ENCODE measurements at places on chromosomes 3 and 15.
A peak's percentile ranks its signal among the peaks of the same experiment; 100 is the strongest.

DNA sequence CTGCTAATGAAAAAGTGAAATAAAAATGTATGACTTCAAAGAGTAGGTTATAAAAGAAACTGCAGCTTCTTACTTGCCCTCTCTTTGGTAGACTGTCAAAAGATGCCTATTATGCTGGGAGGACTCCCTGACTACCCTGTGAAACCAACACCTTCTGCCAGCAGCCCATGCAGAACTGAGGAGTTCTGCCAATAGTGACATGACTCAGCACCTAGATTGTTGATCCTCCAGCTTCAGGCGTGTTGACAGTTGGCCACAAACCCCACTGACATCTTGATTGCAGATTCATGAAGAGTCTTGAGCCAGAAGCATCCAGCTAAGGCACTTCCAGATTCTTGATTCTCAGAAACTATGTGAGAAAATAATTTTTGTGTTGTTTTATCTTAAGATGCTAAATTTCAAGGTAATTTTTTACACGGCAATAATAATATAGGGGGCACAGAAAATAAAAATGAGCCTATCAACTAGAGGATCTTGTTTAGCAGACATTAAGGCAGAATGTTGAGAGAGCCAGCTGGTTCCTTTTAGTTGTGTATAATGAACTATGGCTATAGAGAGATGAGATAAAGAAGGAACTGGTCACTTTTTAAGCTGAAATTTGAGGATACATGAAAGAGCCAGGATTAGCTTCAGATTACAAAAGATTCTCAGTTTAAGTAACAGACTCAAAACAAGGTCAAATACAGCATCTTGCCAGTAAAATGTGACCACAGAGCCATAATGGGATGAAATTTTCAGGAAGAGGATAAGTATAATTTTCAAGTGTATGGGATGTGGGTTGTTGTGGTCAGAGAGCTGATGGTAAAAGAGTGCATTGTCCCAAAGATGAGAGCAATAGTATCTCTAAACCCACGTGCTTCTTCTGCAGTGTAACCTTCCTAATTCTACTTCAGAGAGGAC lies 588.7 kb upstream of the CBLB start:
- no peak for DNase-seq

DNA sequence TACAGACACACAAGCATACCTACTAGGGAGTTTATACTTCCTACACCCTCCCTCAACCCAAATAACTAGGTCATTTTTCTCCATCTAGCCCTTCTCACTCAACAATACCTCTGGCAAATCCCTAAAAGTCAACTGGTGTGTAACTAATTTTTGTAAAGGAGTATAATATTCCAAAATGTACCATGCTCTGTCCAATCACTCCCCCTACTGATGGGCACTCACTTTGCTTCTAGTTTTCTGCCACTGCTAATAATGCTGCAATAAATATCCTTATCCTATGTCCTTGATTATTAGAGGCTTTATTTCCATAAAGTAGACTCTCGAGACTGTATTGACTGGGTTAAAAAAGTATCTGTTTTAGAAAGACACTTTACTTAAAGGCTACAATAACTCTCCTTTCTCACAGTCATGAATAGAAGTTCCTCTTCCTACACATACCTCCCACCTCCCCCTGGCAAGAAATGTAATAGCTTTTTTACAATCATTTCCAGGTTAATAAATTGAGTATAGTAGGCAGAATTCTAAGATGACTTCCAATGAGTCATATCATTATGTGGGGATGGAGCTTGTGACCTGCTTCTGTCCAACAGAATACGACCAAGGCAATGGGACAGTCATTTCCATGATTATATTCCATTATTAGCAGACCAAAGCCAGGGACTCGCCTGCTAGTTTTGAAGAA lies 30.0 kb downstream of the SHQ1 start:
- DNase-seq: no peak

DNA sequence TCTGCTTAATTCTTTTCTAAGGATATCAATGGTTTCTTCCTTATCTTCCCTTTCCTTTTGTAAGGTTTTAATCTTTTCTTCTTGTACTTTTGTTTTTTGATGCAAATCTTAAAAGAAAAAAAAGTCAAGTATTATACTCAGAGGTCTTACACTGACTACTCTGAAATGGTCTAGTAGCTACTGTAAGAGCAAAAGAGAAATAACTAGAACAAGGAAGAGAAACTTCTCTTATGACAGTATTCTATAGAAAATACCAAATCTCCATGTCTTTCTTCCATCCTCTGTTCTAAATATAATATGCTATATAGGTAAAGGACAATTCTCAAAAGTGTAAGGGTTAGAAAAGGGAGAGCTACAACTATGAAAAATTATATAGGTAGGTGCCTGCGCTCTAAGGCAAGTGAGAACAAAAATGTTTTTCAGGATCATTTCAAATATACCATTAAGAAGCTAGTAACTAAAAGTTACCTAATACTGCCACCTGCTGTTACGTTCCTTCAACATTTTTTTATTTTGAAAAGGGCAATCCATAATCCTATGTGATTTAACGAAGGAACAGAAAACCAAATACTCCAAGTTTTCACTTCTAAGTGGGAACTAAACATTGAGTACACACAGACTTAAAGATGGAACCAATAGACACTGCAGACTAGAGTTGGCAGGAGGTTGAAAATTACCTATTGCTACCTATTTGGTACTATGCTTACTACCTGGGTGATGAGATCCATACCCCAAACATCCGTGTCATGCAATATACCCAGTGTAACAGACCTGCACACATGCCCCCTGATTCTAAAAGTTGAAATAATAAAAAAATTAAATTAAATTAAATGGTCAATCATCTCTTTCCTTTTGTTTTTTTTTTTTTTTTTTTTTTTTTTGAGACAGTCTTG lies 36.7 kb downstream of the CIP2A start:
- peak; percentile 37 for DNase-seq

GRCh38 chr3:103494512-103494911 lies 1059.7 kb downstream of the ZPLD1 start:
- no peak for DNase-seq

GRCh38 chr3:13044496-13045240 lies 28.6 kb downstream of the IQSEC1 start:
- DNase-seq: no peak

DNA sequence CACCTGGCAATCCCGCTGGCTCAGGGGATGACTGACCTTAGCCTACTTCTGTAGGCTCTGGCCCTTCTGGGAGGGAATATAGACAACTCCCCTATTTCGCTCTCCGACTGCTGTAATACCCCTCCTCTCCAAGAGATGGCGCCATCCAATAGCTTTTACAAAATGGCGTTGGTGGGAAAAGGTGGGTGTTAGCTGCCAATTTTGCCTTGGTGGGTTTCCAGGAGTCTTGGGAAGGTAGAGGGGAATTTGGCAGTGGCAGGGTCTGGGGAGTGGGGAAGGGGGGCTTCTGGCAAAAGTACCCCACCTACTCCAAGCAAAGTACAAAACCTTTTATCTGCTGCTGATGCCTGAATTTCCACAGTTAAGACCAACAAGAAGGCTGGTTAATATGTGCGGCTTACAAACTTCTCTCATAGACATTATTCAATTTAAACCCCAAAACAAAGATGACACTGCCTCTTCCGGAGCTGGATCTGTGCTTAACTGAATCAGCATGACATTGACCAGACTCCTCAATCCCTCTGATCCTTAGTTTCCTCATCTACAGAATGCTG lies 62.1 kb downstream of the RASGRF1 start:
- DNase-seq: no peak

DNA sequence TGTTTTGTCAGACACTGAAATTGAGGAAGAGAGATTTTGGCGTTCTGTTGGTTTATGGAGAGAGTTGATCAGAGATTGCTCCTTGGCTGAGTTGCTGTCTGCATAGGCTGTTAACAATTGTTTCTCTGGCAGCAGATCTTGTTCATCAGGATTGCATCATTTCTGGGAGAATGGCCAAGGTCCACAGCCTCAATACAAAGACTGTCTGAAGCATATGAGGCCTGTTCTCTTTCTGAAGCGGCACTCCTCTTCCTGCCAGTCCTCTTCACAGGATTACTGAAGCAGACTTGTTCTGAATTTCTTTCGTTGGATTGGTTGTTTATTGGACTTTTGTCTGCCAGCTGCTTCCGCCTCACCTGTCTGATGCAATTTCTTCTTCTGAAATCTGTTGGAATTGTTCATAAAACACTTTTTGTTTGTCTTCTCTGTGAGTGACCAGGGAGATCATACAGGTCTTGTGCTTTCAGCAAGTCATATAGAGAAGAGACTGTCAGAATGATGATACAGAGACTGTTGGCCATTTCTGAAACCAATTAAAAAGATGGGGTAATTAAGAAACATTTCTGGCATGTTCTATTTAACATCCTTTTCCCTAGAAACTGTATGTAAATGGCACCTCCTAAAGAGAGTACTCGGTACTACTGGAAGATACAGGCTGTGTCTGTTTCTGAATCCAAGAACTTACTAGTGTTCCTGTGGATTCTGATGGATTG lies 25.5 kb downstream of the SETD5 start:
- peak; percentile 36 for DNase-seq

DNA sequence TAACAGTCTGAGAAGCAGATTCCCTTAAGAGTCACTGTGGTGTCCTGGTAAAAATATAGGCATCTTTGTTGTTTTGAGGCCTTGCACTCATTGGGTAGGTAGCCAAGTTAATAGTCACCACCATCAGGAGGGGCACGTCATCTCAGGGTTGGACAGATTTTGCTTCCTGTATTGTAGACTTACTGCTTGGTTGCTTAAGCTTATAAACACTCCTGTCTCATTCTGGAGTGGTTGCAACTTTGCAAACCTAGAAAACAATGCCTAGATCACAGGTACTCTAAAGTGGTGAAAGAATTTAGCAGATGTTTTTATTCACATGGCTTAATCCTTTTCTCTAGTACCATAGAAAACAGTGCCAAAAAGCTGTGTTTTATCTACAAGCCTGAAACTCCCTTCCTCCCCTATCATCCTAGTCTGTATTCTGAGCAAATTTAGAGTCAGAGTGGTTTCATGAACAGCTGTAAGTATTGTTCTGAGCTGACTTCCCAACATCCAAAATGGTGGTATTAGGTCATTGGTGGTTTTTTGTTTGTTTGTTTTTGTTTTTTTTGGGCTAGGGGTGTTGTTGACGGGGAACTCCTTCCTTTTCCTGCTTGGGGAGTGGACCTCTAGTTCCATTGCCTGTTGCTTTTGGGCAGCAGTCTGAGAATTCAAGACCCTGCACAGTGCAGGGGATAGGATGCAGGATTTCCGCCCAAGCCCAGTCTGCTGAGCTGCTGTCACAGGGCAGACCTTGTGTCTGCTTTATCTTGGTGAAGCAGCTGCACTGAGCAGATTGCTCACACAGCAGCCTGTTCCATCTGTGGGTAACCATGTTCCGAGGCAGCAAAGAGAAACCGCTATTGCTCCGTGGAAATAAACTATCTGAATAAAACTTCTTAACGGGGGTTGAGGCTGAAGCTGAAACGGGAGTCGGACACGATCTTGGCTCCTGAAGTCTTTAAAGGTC lies 202.0 kb downstream of the AKAP13 start:
- peak; percentile 71 for DNase-seq

DNA sequence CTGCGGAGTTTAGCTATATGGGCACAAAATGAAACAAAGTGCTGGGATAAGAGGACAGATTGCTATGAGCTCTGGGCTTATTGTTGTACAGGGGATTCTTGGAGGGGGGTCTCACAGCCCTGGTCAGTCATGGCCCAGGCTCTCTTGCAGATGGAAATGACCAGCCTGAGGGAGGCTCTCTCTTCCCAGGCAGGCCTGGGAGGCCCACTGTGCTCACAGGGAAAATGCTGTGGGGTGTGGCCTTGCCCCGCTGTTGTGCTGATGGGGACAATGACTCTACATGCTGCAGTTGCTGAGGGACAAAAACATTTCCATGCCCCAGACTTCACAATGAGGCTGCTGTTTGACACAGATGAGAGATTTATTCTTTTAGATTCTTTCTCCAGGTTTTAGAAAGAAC lies 202.2 kb downstream of the KLF13 start:
- DNase-seq: no peak

- DNase-seq: no peak
These were observed 87.0 kb upstream of the ALDH1L1 start for GRCh38 chr3:126267169-126267975.

DNA sequence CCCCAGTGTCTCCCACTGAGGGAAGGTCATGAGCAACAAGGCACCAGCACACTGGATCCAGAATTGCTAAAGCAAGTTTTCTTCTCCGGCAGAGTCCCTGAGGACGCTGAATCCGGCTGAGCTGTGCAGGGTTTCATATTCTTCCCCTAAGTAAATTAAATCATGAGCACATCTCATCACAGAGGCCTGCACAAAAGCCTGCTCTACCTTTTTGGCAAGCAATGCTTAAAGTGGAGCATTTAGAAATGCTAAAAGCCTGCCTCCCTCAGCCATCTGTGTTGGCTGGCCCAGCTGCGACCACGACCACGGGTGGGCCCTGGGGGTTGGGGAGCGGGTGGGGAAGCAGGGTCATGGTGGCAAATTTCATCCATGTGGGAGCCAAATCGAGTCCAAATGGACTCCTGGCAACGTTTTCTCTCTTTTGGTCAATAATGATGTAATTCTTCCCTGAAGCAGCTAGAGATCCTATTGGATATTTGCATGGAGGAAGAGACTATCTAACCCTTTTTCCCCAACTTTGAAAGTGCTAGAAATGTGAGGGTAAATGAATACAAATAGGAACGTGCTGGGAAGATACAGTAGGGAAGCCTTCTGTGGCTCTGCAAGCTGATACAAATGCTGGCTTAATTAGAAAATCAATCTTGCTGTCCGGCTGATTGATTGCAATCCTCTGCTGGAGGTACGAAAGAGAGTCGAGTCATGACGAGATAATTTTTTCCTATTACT lies 532.8 kb upstream of the TBL1XR1 start:
- DNase-seq: no peak

- no peak for DNase-seq
These were observed 1.1 kb upstream of the FBLN2 start for GRCh38 chr3:13547591-13548371.

- no peak for DNase-seq
These were observed 692 bp downstream of the ZWILCH start for GRCh38 chr15:66505818-66506217.

- DNase-seq: no peak
These were observed 96.7 kb downstream of the DHX30 start for GRCh38 chr3:47899495-47900108.

GRCh38 chr3:136818769-136819391 lies at the start of gene SLC35G2:
Gene SLC35G2 (plus strand): TSS chr3:136819126. CDS start chr3:136854461, 35,335 bp downstream.
- peak; percentile 11 for DNase-seq

DNA sequence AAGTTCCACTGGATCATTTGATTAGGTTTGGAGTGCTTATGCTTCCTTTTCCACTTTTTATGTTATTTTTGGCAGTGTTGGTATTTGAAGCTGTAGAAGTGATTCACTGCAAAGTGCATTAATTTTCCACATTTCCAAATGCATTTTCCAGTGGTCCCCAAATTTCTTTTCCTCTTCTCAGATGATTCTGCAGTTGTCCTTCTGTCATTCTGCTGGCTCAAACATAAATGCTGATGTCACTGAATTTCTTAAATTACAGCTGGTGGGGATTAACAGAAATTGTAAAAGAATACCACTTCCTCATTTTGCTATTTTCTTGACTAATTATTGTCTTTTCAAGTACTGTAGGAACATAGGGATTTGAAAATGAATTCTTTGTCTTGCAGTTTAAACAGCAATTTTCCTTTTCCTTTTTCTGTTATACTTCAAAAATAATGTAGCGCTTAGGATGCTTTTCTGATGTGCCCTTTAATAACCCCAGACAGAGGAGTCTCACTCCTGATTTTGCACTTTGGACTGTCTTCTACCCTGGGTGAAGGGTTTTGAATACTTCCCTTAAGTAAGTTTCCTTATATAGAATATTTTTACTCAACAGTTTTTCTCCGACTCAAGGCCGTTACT lies 25.0 kb downstream of the MITF start:
- no peak for DNase-seq
